ENCODE measurements at places on chromosomes 11 and 22.

DNA sequence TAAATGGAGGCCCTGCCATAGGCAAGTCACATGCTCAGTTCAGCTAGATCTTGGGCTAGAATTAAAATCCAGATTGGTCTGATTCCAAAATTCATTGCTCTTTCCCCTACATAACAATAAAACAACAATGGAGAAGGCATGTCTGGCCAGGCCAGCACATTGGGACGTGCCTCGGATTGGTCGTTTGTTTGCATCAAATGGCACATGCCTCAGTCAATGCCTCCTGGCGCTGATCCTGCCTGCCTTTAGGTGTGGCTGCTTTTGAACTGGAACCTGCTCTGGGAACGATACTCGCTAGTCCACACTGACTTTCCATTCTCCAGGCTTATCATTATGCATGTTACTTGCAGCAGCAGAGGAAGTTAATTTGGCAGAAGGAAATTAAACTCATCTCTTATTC is 322.1 kb downstream of the NELL1 start:
- no peak for DNase-seq

- DNase-seq = no peak
Observed at GRCh38 chr22:47850644-47851151, 1088.2 kb downstream of the TBC1D22A start.

DNA sequence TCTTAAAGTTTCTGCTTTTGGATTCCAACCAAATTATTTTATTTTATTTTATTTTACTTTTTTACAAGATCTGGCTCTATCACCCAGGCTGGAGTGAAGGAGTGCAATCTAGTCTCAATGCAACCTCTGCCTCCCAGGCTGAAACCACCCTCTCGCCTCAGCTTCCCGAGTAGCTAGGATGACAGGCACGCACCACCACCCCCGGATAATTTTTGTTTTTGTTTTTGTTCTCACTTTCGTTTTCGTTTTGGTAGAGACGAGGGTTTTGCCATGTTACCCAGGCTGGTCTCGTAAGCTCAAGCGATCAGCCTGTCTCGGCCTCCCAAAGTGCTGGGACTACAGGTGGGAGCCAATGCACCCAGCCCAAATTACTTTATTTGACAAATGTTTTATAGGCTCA is 219.8 kb downstream of the ETS1 start:
- no peak for DNase-seq

- peak; percentile 88 for DNase-seq
Observed at GRCh38 chr11:17352950-17353820, 1.6 kb downstream of the NCR3LG1 start.

DNA sequence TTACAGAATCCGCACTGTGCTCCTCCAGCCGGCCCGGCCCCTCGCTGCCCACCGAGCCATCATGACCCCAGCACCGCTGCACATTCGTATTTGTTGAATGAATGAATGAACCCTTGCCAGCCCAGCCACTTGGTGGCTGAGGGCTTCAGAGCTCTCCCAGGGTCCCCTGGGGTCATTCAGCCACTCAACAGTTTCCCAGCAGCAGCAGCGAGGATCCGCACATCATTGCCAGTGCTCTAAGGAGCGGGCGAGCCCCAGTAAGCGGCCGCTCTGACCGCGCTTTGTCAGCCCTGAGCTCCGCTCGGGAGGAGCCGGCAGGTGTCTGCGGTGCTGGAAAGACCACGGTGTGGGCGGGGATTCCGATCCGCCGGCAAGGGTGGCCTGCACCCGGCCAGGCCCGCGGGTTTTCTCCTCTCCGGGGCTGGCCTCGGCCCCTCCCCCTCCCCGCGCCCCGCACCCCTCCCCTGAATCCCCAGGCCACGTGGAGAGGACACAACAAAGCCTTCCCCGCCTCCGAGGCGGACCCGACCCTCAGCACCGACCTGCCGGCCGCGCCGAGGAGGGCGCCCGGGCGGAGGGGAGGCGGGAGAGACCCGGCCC is 563 bp downstream of the BID start:
- DNase-seq = no peak

GRCh38 chr22:17009640-17010291 is 1.7 kb upstream of the GAB4 start:
- DNase-seq = no peak

All from left forelimb (tissue), 1 donor.